ENCODE measurements at places on chromosomes 2 and 18. TPM values are rescaled to one million over a fixed set of nuclear protein-coding genes. Genes with fewer than 3 reads are reported as not detected.

GRCh38 chr2:166671235-166671634 is 177.2 kb upstream of the SCN7A start:
- H3K4me1 ChIP-seq = no peaks in the 10 kb centered on the region
- H3K36me3 ChIP-seq = no peaks in the 10 kb centered on the region
- no peak overlapping the region for H3K27ac ChIP-seq
- H3K4me3 ChIP-seq = no peak overlapping the region
- H3K27me3 ChIP-seq = peaks cover 21% of the 10 kb centered on the region

- no peak for DNase-seq
- H3K36me3 ChIP-seq = no peaks in the 10 kb centered on the region
- H3K4me1 ChIP-seq = peaks cover 36% of the 10 kb centered on the region
- H3K4me3 ChIP-seq = peak overlapping the region; percentile 58
These were observed 5.8 kb downstream of the GAD1 start for GRCh38 chr2:170822290-170823087.

Gene STPG4
- total RNA-seq = 0.37 TPM

GRCh38 chr18:62828091-62828640 is 112.8 kb downstream of the PHLPP1 start:
- H3K27me3 ChIP-seq = no peaks in the 10 kb centered on the region
- H3K27ac ChIP-seq = peak overlapping the region; percentile 86
- peaks cover 6% of the 10 kb centered on the region for H3K36me3 ChIP-seq

DNA sequence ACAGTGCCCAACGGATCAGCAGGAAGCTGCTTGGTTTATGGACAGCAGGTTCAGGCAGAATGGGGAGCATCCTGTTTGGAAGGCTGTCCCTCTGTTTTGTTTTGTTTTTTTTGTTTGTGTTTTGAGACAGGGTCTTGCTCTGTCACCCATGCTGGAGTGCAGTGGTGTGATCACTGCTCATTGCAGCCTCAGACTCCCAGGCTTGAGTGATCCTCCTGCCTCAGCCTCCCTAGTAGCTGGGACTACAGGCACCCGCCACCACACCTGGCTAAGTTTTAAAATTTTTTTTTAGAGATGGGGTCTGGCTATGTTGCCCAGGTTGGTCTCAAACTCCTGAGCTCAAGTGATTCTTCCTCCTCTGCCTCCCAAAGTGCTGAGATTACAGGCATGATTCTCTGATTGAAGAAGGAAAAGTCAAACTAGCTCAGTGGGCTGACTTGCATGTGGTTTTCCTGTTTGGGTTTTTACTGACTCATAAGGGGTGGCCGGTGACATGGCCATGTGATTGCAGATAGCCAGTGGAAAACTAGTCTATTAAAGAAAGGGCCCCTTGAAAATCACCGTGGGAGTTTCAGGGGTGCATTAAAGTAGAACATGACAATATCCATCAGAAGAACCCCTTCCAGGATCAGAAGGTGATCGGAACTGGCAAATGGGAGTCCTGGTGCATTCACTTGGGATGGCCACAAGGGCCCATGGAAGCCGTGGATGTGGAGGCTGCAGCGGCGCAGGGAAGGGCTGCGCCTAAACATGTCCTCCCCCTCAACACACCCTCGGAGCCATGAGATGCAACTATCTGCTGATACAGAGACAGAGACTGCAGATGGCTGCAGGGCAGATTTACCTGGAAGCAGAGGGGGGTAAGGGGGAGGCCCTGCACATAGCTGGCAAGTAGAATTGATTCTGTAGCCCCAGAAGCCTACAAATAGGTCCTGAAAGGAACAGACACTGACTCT is 26.5 kb downstream of the AQP12B start:
- no peak overlapping the region for H3K27ac ChIP-seq
- H3K27me3 ChIP-seq = peaks cover 44% of the 10 kb centered on the region
- no peak for DNase-seq
- H3K4me1 ChIP-seq = no peaks in the 10 kb centered on the region
- no peaks in the 10 kb centered on the region for H3K36me3 ChIP-seq

Gene C2orf81
- total RNA-seq = 2.4 TPM

DNA sequence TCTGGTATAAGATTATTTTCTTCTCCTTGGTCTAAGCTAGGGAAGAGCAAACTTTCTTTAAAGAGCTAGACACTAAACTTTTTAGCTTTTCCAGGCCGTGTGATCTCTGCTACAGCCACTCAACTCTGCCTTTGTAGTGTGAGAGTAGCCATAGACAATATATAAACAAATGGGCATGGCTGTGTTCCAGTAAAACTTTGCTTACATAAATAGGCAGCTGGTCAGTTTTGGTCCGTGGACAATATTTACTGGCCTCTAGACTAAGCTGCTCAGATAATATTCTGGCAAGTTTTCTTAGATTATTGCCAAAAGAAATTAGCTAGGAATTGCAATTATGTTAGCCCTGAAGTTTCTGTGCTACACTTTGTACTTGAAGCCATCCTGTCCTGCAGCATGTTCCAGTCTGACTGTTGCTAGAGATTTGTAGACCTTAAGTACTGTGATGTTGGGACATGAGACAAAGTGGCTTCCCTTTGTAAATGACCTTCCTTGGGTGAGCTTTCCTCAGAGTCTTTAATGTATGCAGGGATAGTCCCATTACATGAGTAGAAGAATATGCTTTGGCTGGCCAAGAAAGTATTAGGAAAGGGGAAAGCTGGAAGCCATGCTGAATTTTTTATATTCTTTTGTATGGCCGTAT is 126.9 kb downstream of the SOX11 start:
- no peak overlapping the region for H3K27ac ChIP-seq
- no peaks in the 10 kb centered on the region for H3K27me3 ChIP-seq
- no peak for DNase-seq
- H3K4me3 ChIP-seq = no peak overlapping the region
- H3K36me3 ChIP-seq = no peaks in the 10 kb centered on the region
- no peaks in the 10 kb centered on the region for H3K4me1 ChIP-seq

Gene MOGAT1
- not detected for total RNA-seq

Gene RIT2
- not detected for total RNA-seq

Gene MAPK4
- total RNA-seq = not detected

GRCh38 chr18:32840962-32841361 is 68.1 kb upstream of the KLHL14 start:
- no peak overlapping the region for H3K27ac ChIP-seq
- no peaks in the 10 kb centered on the region for H3K4me1 ChIP-seq
- no peak for DNase-seq
- H3K4me3 ChIP-seq = no peak overlapping the region

Gene SP140
- total RNA-seq = 1.0 TPM

- DNase-seq = no peak
- no peak overlapping the region for H3K4me3 ChIP-seq
- no peak overlapping the region for H3K27ac ChIP-seq
- H3K27me3 ChIP-seq = no peaks in the 10 kb centered on the region
- no peaks in the 10 kb centered on the region for H3K36me3 ChIP-seq
These were observed 556.7 kb upstream of the ACVR2A start for GRCh38 chr2:147288131-147288530.

Gene UGT1A9
- not detected for total RNA-seq

- DNase-seq = no peak
- H3K36me3 ChIP-seq = no peaks in the 10 kb centered on the region
- H3K27me3 ChIP-seq = peaks cover 73% of the 10 kb centered on the region
- no peak overlapping the region for H3K4me3 ChIP-seq
- H3K27ac ChIP-seq = no peak overlapping the region
- H3K4me1 ChIP-seq = no peaks in the 10 kb centered on the region
These were observed 2.1 kb downstream of the GREB1 start for GRCh38 chr2:11535899-11536344.

DNA sequence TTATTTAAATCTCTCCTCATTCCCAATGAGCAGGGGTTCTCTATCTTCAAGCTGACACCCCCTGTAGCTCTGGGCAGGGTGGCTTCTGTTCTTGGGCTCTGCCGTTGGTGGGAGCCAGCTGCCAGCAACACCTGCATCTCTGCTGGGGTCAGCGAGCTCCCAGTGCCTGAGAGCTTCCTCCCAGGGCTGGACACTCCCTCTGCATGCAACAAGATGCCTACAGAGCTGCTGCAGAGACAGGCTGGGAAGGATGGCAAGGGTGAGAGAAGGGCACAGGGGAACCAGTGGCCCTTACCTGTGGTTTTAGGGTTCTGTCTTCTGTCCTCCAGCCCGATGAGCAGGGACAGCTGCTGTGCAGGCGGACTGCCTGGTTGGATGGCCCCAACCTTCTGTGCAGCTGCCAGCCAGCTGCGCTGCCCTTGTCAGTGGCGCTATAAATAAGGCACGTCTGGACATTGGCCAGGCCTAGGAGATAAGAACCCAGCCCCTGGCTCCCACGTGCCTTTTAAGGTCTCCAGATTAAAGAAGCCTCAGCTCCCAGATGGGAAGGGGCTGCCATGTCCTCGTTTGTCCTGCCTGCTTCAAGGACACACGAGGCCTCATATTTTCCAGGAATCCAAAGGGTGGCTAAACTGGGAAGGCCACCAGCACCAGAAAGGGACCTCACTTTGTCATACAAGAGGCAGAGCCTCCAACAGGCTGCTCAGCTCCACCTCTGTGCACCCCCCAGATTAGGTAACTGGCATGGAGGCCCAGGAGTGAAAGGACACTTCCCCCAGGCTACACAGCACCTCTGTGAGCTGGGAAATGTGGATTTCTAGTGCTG is 39.5 kb upstream of the FHL2 start:
- H3K27ac ChIP-seq = peak overlapping the region; percentile 31
- peaks cover 35% of the 10 kb centered on the region for H3K27me3 ChIP-seq
- H3K4me3 ChIP-seq = no peak overlapping the region
- H3K4me1 ChIP-seq = peaks cover 15% of the 10 kb centered on the region
- peak; percentile 78 for DNase-seq

DNA sequence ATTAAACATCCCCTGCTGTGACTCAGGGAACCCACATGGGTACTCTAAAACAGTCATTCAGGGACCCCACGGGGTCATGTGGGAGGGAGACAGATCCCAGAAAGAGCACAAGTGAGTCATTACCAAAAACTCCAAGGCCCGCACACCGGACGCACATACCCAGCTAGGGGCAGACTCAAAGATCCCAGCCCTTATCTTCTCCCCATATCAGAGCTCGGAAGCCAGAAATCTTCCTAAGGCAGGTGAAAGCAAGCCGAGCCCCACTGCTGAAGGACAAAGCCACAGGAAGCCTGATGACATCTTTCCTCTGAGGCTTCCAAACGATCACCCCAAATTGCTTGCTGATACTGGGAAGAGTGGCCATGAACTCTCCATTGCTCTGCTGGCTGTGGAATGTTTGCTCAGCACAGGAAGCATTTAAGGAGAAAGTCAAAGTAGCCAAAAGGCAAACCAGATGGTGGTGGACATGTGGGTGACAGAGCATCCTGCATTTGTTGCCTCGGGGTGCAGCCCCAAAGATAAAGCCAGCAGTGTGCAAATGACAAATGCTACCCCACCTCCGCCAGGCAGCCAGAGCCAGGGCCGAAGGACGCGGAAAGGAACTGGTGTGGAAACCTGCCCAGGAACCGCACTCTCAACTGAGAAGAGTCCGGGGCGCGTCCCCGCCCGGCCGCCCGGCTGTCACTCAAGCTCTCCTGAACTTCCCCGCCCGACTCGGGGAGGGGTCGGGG is 784 bp downstream of the ACTR1B start:
- peak overlapping the region; percentile 93 for H3K27ac ChIP-seq

- peaks cover 22% of the 10 kb centered on the region for H3K36me3 ChIP-seq
- peak overlapping the region; percentile 8 for H3K27ac ChIP-seq
- H3K4me3 ChIP-seq = no peak overlapping the region
- H3K4me1 ChIP-seq = peaks cover 26% of the 10 kb centered on the region
- H3K27me3 ChIP-seq = peaks cover 3% of the 10 kb centered on the region
These were observed 195.7 kb downstream of the MTCL1 start for GRCh38 chr18:8901019-8901418.

Gene ACTG2
- total RNA-seq = 191 TPM

DNA sequence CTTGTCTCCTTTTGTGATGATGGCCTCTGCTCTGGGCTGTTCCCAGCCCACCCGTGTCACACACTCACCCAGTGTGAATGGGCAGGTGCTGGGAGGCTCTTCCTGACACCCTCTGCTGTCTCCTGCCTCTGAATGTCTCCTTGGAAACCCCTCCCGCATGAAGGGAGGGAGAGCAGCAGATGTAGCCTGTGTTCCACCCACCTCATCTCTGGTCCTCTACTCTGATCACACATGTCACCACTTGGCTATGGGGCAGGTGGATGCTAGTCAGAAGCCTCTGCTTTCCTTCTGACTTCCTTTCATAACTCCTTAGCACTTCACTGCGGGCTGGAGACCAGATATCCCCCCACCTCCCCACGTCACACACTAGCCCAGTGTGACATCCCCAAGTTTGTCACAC is 23.9 kb downstream of the EFR3B start:
- no peaks in the 10 kb centered on the region for H3K27me3 ChIP-seq
- H3K4me1 ChIP-seq = no peaks in the 10 kb centered on the region
- H3K36me3 ChIP-seq = peaks cover 4% of the 10 kb centered on the region
- no peak for DNase-seq
- no peak overlapping the region for H3K4me3 ChIP-seq
- H3K27ac ChIP-seq = no peak overlapping the region

Gene LRRTM1
- not detected for total RNA-seq

- peaks cover 33% of the 10 kb centered on the region for H3K27me3 ChIP-seq
- H3K27ac ChIP-seq = no peak overlapping the region
- no peak overlapping the region for H3K4me3 ChIP-seq
- peaks cover 2% of the 10 kb centered on the region for H3K4me1 ChIP-seq
These were observed 2.5 kb downstream of the PID1 start for GRCh38 chr2:229268626-229269025.

DNA sequence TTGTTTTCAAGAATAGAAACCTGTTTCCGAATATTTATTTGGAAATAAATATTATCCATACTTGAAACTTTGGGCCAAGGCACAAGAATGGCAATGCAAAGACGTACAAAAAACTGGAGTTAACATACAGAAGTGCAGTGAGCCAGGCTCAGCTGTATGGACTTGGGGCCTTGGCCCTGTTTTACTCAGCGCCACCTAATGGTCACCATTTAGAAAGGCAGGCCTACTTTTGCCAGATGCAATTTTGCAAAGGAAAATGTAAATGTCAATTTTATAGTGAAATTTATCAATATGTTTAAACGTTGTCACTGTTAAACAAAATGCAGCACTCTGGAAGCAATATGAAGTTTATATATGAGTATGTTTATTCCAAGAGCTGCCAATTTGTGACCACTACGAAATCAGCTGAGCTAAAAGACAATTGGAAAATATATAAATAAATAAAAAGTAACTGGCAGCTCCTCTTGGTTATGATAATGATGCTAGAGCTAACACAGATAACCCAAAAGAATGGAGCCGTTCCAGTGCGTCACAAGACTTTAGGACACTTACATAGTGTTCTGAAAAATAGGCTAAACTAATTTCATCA is 155.0 kb downstream of the ARHGAP15 start:
- no peak for DNase-seq
- no peak overlapping the region for H3K27ac ChIP-seq
- peaks cover 14% of the 10 kb centered on the region for H3K27me3 ChIP-seq
- no peaks in the 10 kb centered on the region for H3K4me1 ChIP-seq

Gene LINC00305
- total RNA-seq = not detected
